ENCODE measurements at places on chromosomes 13 and 19.
A peak's percentile ranks its signal among the peaks of the same experiment; 100 is the strongest.

GRCh38 chr13:35854286-35854685, 276.9 kb downstream of the DCLK1 start:
- no peak for DNase-seq

- no peak for DNase-seq
Observed at GRCh38 chr19:6868351-6868750, 19.0 kb upstream of the ADGRE1 start.

DNA sequence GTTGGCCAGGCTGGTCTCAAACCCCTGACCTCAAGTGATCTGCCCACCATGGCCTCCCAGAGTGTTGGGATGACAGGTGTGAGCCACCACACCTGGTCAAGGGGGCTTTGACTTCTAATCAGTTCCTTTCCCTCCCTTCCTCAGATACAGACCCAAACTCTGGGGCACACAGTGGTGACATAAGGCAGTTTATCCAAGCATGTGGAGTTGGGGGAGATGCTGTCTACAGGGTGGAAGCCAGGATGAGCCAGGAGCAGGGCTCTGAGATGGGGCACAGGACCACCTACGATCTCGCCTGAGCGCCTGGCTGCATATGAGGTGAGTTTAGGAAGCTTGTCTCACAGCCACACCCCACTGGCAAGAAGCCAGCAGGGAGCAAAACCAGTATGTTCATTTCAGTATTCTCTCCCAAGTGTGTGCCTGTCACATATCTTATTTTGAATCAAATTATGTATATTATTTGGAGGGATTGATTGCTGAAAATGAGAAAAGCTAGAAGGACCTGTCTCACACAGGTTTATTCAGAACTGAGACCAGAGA, 67.7 kb downstream of the KCTD15 start:
- DNase-seq: no peak

GRCh38 chr13:101697745-101698144, 245.3 kb downstream of the ITGBL1 start:
- DNase-seq: no peak

DNA sequence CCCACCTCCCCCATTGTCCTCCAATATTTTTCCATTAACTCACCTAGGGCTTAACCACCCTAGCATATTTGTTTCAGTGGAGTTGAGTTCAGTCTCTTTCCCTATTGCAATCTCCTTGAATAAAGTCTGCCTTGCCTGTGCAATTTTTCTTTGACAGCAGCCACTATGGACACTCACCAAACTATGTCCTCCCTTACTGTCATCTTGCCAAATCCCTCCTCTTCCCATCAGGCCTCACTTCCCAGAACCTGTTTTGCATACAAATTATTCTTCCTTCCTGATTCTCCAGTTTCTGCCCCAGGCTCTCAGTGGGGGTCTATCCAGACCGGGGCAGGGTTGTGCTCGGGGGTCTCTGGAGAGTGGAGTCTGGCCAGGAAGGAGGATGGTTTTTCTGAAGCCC, 2.2 kb upstream of the LYPD5 start:
- DNase-seq: no peak

GRCh38 chr13:61954092-61954491, 538.4 kb upstream of the PCDH20 start:
- DNase-seq: peak; percentile 5

GRCh38 chr19:8259922-8260247, 48.3 kb downstream of the CD320 start:
- no peak for DNase-seq

DNA sequence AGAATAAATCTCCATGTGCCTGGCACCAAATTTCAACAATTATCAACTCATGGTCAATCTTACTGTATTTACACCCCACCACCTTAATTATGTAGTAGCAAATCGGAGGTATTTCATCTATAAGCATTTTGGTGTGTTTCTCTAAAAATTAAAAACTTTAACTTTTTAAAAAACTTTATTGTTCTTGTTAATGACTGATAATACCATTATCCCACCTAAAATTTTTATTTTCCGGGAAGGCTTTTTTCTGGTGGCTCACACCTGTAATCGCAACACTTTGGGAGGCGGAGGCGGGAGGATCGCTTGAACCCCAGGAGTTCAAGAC, 453 bp upstream of the PDCD2L start:
- DNase-seq: no peak

DNA sequence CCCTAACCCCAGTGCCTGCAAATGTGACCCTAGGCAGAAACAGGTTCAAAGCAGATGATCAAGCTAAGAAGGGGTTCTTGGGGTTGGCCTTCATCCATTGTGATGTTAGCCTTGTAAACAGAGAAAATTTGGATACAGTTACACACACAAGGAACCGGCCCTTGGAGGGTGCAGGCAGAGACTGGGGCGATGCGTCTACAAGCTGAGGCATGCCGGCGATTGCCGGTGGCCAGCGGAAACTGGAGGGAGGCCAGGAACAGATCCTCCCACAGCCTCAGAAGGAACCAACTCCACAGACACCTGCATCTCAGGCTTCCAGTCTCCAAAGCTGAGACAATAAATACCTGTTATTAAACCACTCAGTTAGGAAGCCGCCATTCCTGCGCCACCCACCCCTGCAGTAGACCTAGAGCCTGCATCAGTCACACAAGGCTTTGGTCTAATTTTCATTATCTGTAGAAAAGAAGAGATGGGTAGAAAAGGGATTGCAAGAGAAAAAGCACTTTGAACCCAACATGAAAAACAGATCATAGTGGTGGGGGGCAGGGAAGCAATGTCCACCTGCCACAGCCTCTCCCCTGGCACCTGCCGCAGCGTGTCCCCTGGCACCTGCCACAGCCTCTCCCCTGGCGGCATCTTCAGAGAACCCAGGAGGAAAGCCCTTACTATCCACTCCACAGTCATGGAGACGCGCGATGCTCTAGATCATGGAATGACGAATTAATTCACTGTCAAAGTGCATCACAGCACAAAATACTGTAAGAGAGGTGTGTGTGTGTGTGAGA, 119.7 kb upstream of the SOX1 start:
- no peak for DNase-seq

DNA sequence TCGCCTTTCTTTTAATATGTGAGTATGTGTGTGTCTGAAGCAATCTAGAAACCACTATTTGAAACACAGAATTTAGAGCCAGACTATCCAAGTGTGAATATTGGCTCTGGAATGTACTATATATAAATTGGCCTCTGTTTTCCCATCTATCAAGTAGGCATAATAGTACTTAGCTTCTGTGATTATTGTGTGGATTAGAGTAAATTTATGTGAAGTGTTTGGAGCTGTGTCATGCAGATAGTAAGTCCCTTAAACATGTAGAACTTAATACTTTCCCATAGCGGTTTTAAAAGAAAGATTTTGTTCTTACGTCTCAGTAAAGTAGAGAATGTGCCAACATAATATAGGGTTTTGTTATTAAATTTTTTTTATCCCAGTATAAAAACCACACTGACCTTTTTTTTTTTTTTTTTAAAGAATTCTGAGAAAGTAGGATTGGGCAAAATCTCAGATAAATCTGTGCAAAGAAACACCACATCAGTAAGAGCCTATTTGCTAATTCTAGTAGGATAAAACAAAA, 432.3 kb downstream of the RFC3 start:
- DNase-seq: no peak

DNA sequence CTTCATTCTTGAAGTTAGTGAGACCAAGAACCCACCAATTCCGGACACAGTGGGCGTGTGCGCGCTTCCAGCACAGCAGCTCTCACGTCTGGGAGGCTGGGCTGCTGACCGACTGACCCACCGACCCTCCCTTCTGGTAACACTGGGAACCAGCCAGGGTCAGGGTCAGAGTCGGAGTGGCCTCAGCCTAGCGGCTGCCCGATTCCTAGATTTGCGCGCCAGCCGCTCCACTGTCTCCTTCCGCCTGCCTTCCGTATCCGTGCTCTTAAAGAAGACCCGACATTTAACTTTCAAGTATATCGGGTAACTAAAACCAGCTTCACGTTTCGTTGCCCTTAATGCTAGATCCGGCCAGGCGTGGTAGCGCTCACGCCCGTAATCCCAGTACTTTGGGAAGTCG, 41.1 kb downstream of the SERP2 start:
- DNase-seq: no peak

DNA sequence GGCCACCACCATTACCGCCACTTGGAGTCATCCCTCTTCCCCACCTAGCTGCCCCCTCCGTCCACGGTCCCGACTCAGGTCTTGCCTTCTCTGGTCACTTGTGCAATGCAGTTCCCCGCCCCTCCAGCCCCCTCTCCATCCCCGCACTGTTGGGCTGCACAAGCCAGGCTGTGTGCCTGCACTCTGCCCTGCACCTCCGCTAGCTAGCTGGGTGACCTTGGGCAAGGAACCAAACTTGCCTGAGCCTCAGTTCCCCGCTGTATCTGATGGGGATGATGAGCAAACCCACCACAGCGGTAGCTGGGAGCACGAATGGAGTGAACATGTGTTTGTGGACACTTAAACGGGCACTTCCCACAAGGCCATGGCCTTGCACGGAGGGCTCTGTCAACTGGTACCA, 5.6 kb upstream of the TMEM147 start:
- DNase-seq: no peak

GRCh38 chr19:579842-580155, 7.4 kb downstream of the BSG start:
- no peak for DNase-seq

GRCh38 chr13:109743706-109744453, 42.5 kb downstream of the IRS2 start:
- peak; percentile 85 for DNase-seq

DNA sequence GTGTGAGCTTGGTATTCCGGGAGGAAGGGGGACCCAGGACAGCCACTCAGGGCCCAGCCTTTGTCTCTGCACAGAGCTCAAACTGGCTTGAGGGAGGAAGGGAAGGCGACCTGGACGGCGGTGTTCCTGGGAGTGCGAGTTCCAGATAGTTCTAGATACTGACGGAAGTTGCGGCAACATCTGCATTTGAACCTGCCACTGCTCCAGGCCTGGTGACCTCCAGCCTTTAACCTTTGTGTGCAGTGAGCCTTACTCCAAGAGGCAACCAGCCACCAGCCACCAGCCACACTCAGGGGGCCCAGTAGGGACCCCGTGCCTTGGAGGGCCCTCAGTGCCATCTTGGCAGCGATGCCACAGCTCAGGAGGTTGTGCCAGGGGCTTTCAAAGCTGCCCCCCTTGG, 15.5 kb upstream of the ZBTB7A start:
- no peak for DNase-seq
